ENCODE measurements at places on chromosomes 5 and 9. TPM values are rescaled to one million over a fixed set of nuclear protein-coding genes. Genes with fewer than 3 reads are reported as not detected.

- DNase-seq, result peak; percentile 73
Measured at GRCh38 chr9:91857291-91858212, 92.5 kb downstream of the ROR2 start.

DNA sequence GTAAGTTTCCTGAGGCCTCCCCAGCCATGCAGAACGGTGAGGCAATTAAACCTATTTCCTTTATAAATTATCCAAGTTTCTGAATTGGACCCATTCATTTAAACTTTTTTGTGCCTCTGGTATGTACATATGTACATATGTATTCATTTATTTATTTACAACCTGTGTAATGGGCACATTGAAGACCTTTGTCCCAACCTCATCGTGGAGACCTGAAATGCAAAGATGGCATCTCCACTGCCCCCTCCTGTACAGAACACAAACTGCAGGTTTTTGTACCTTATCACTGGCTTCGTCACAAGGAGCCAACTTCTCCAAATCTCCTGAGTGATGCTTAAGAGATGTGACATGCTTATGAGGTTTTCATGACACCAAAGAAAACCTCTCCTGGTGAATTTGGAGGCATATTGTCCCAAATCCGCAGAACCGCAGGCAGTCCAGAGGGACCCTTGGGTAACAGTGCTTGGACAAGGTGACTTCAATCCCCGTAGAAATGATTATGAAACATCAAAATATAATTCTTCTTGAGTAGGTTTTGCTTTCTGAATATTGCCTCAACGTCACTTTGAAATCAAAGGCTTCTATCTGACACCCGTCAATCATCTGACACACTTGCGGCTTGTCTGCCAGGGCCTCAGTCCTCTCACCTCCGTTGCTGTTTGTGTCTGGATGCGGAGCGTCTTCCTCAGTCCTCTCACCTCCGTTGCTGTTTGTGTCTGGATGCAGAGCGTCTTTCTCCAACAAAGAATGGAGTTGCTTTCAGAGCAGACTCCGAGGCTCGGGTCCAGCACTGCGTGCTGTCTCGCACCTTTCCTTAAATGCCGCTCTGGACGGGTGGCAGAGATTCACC is 135.0 kb upstream of the IRX4 start:
- no peak for DNase-seq

DNA sequence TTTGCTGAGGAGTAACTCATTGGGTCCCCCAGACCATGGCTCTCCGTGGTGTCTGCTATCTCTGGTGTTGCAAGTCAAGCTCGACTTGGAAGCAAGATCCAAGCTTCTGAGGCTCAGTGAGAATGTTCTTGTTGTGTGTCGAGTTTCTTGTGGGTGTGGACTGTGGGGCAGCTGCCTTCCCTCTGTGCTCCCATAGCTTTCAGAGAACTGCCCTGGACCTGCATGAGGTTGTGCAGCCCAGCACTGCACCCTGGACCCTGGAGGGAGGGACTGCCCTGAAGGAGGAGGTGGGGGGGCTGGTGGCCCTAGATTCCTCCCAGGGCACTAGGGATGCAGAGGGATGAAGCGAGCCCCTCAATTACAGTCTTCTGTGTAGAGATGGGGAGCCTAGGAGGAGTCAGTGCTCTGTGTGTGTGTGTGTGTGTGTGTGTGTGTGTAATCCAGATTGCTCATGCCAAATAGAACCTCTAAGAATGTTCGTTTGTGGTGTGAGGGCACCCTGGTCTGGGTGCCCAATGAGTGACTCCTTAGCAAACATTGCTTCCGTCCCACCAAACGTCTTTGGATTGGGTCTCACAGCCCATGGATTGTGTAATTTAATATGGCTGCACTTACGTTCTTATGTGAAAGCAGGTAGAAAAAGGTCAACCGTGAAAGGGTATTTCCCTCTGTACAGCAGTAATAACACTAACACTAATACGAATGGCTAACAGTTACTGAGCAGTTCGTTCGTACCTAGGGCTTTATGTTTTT is 143.3 kb upstream of the LMX1B start:
- no peak for DNase-seq

DNA sequence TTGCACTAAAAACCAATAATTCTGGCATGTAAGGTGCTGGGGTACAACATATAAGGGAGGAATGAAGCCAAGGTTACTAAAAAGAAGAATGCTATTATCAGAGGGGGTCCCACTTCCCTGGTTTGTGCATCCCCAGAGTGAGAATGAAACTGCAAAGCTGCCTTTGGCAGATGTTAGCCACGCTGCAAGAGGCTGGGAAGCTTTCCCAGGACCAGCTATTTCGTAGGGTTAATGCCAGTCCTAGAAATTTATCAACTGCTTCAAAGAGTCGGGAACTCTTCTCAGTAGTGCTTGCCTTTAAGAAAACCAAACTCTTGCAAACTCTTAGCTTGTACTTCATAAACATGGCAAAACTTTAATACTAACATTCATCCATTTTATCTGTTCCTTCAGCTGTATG is 87.5 kb upstream of the NR5A1 start:
- DNase-seq, result no peak

- DNase-seq, result peak; percentile 75
Measured at GRCh38 chr9:27414220-27414761, 109.8 kb upstream of the IFNK start.

DNA sequence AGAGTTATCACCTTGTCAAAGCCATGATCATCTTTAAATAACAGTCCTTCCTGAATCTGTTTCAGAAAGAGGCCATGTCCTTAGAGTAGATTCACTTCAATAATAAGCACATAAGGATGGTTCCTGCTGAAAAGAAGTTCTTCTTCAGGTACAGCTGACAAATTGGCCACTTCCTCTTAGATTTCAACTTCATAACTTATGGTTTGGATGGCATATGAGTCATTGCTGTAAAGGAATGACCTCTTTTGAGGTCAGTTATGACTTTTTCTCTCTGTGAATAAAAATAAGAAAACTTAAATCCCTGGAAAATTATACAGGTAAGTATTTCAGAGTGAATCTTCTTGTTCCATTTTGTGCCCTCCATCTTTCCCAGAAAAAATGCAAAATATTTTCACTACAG is 555.3 kb upstream of the ZNF462 start:
- no peak for DNase-seq

DNA sequence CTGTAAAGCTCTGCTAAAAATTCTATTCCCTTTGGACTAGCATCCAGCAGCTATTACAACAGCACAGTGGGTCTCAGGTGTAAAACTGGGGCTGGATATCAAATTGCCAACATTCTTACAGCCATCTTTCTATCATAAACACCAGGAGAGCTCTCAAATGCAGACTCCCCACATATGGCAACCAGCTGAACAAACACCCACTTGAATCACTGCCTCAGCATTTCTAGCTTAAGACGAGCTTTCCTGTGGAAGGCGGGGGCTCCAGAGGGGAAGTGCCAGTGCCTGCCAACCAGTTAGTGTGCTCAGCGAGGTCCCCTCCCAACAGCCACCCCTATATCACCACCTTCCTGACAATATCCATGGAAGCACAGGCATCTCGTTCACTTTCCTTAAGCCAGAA is 62.2 kb downstream of the IPPK start:
- no peak for DNase-seq

DNA sequence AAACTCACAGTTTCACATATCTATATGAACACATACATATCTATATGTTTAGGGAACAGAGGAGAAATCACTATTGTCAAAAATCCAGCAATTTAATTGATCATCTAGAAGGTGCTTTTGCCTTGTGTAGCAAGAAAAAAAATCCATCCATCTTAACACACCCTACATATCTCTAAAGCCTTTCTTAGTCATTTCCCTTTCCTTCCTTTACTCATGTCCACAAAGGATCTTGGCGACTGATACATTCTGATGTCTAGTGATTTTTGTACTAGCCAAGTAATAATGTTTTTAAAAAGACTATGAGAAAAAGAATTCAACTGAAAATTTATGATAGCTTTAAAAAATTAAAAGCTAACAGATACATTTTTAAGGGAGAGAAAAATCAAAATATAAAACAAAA is 22.5 kb downstream of the ZDHHC21 start:
- no peak for DNase-seq

GRCh38 chr9:4866239-4866969 is 73.7 kb downstream of the RCL1 start:
- no peak for DNase-seq

IRX1 gene
- total RNA-seq, result not detected

GABRB2 gene
- total RNA-seq, result 0.36 TPM

ADRB2 gene
- 4.3 TPM for total RNA-seq

LAMC3 gene
- not detected for total RNA-seq

PAEP gene
- not detected for total RNA-seq

Measured in sigmoid colon (tissue), 7 donors.